ENCODE measurements at places on chromosomes 12 and 14. TPM values are rescaled to one million over a fixed set of nuclear protein-coding genes. Genes with fewer than 3 reads are reported as not detected.

The SERPINA10 gene
- total RNA-seq = not detected

The HOXC10 gene
- total RNA-seq = 3.2 TPM

The SMCO2 gene
- total RNA-seq = not detected

The ACSM4 gene
- not detected for total RNA-seq

The KRT72 gene
- not detected for total RNA-seq

The SDR9C7 gene
- not detected for total RNA-seq

The LYZ gene
- total RNA-seq = not detected

The CEBPE gene
- total RNA-seq = not detected

The NDUFA12 gene
- 283 TPM for total RNA-seq

The KRT75 gene
- total RNA-seq = not detected

The SRRM4 gene
- total RNA-seq = not detected

The CPNE6 gene
- not detected for total RNA-seq

The GAS2L3 gene
- total RNA-seq = 32.9 TPM

The RNASE3 gene
- total RNA-seq = not detected

The CDH24 gene
- 4.8 TPM for total RNA-seq

The CHST11 gene
- 0.71 TPM for total RNA-seq

The LGR5 gene
- total RNA-seq = not detected

The SLC25A47 gene
- not detected for total RNA-seq

The LRRK2 gene
- total RNA-seq = 0.11 TPM

The TBC1D30 gene
- total RNA-seq = not detected

The TAS2R42 gene
- total RNA-seq = not detected

The VRTN gene
- not detected for total RNA-seq

The PRB2 gene
- total RNA-seq = not detected

The KRT6B gene
- not detected for total RNA-seq

The CD163L1 gene
- 2.9 TPM for total RNA-seq

The CREBL2 gene
- 13.6 TPM for total RNA-seq

The AICDA gene
- not detected for total RNA-seq

The DEPDC4 gene
- total RNA-seq = 1.9 TPM

The LEMD3 gene
- total RNA-seq = 30.7 TPM

The TESPA1 gene
- total RNA-seq = not detected

The C1R gene
- 45.7 TPM for total RNA-seq

The DDN gene
- total RNA-seq = not detected

The ENDOU gene
- not detected for total RNA-seq

The FAM181A gene
- not detected for total RNA-seq

All from SJSA1 (cell line).